ENCODE measurements at places on chromosomes 13 and 19. TPM values are rescaled to one million over a fixed set of nuclear protein-coding genes. Genes with fewer than 3 reads are reported as not detected.
A peak's percentile ranks its signal among the peaks of the same experiment; 100 is the strongest.

The TMEM59L gene
- 19.7 TPM for polyA plus RNA-seq

The FXYD3 gene
- polyA plus RNA-seq = 2.2 TPM

The PCDH8 gene
- 0.79 TPM for polyA plus RNA-seq

The WBP4 gene
- 15.7 TPM for polyA plus RNA-seq

- H3K4me1 ChIP-seq = no peaks in the 10 kb centered on the region
- no peaks in the 10 kb centered on the region for H3K27me3 ChIP-seq
- H3K27ac ChIP-seq = peak overlapping the region; percentile 52
- DNase-seq = peak; percentile 60
- H3K36me3 ChIP-seq = peaks cover 15% of the 10 kb centered on the region
- no peak overlapping the region for H3K4me3 ChIP-seq
Measured at GRCh38 chr19:44856421-44857083, 10.5 kb downstream of the NECTIN2 start.

DNA sequence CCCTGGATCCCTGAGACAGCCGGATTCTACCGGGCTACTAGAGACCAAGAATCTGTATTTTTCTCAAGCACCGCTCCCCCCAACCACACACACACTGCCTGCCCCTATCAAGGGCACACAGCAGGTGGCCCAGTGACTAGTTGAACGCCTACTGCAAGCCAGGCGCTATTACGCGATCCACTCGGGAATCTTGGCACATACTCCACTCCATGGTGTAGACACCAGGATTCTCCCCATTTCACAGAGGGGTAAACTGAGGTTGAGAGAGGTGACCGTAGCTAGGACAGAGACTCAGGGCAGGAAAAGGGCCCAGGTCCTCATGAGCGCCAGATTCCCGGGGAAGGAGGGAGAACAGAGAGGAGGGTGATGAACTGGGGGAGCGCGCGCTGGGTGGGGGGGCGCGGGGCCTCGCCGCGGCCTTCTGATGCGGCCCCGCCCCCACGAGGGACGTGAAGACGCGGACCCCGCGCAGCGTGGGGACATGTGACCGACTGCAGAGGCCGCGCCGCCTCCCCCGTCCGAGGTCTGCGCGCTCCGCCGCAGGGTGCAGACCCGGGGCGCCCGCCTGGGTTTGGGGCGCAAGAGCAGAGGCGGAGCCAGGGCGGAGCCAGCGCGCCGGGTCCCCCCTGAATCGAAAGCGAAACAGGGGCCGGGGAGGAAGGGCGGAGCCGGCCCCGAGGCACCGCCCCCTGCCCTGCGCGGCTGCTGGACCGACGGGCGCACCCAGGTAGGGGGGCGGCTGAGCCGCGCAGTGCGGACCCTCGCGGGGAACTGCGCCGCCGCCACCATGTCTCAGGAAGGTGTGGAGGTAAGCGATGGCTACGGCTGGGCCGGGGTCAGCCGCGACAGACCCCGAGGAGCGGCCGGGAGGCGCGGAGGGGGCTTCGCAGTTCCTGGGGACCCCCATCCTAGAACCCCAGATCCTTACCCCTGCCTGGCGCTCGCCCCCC is at the start of gene SHFL:
Gene SHFL, plus strand, starts transcription at position 677 of the 950 bp plus-strand sequence. Its CDS starts 111 bp downstream, at position 788.
- H3K36me3 ChIP-seq = peaks cover 16% of the 10 kb centered on the region
- H3K4me3 ChIP-seq = peak within 1 kb of the TSS; percentile 84
- H3K4me1 ChIP-seq = peaks cover 11% of the 10 kb centered on the region
- peaks cover 8% of the 10 kb centered on the region for H3K27me3 ChIP-seq
- H3K27ac ChIP-seq = peak within 1 kb of the TSS; percentile 81

DNA sequence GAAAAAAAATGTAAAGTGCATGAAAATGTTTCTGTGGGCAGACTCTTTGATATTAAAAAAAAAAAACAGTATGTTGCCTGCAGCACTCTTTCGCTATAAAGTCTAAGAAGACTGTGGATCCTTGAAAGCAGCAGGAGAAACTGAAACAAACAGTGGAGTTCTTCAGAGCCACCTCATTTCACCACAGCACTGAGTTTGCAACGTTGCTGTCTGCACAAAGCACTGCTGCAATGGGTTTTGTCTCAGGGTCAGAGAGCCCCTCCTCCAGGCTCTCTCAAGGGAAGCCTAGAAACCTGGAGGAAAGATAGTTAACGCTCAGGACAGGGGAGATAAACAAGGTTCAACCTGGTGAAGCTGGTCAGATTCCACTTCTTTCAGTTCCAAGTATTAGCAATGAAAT is 248.7 kb downstream of the EFNB2 start:
- H3K4me1 ChIP-seq = no peaks in the 10 kb centered on the region
- H3K4me3 ChIP-seq = no peak overlapping the region
- H3K27ac ChIP-seq = no peak overlapping the region
- no peak for DNase-seq
- H3K36me3 ChIP-seq = no peaks in the 10 kb centered on the region

- DNase-seq = peak; percentile 28
- no peak overlapping the region for H3K4me3 ChIP-seq
- H3K27me3 ChIP-seq = peaks cover 8% of the 10 kb centered on the region
- no peak overlapping the region for H3K27ac ChIP-seq
- no peaks in the 10 kb centered on the region for H3K36me3 ChIP-seq
Measured at GRCh38 chr13:99626461-99627082, 125.3 kb downstream of the TM9SF2 start.

DNA sequence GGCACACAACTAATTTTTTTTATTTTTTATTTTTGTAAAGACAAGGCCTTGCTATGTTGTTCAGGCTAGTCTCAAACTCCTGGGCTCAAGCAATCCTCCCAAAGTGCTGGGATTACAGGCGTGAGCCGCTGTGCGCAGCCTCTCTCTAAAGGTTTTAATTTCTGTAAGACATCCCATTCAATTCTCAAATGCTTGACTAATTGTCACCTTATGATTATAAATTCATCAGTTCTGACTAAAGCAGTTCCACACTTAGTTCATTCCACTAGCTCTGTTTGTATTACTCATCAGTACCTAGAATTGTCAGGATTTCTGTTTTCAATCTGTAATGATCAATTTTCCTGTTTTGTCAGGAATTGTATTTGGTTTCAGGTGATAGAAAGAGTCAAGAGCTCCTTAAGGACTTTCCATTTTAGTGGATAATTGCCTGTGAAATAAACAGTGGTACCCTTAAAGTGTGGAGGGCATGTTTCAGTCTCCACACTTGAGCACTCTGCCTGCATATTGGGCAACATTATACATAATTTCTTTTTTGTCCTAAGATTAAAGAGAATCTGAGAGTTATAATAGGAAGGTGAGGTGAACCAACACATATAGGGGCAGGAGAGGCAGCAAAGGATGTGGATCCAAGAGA is 27.6 kb downstream of the GPALPP1 start:
- H3K4me3 ChIP-seq = no peak overlapping the region
- no peak overlapping the region for H3K27ac ChIP-seq
- H3K4me1 ChIP-seq = no peaks in the 10 kb centered on the region
- H3K27me3 ChIP-seq = no peaks in the 10 kb centered on the region
- no peak for DNase-seq
- peaks cover 22% of the 10 kb centered on the region for H3K36me3 ChIP-seq

DNA sequence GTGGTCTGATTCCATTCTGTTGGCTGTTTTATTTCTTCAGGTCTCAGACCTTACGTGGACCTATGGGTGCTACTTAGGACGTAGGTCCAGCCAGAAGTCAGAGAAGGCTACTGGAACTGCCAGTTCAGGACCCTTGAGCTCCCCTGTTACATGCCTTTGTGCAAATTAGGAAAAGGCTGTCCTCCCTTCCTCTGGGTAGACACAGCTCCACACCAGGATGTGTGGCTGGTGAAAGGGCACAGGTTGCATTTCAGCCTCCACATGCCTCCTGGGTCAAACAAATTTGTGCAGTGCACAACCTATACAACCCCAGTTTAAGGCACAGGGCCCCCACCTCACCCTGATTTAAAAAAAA is 43.9 kb upstream of the MAP3K10 start:
- no peaks in the 10 kb centered on the region for H3K36me3 ChIP-seq
- DNase-seq = no peak
- H3K27me3 ChIP-seq = no peaks in the 10 kb centered on the region
- H3K4me1 ChIP-seq = no peaks in the 10 kb centered on the region

- H3K4me1 ChIP-seq = no peaks in the 10 kb centered on the region
- DNase-seq = no peak
- H3K27me3 ChIP-seq = no peaks in the 10 kb centered on the region
Measured at GRCh38 chr13:24910502-24911132, 146.6 kb downstream of the RNF17 start.

DNA sequence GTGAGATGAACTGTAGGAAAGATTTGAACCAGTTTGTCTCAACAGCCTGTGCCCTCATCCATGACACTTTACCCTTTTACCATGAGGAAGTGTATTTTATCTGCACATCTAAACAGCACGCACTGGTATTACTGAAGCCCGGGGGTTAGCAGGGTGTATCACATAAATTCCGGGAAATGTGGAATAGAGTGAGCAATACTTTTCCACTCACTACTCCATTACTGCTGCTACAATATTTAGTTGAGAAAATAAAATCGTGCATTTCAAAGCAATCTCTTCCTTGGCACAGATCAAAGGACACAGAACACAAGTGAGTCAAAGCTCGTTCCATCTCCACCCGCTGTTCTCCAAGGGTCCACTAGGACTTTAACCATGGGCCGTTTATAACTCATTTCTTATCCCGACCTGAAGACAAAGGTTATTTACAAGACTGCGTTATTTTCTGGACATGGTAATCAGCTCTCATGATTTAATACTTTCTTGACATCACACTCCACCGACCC is 35.2 kb downstream of the STK24 start:
- peak; percentile 68 for DNase-seq
- peaks cover 56% of the 10 kb centered on the region for H3K4me1 ChIP-seq
- H3K27me3 ChIP-seq = no peaks in the 10 kb centered on the region
- H3K36me3 ChIP-seq = no peaks in the 10 kb centered on the region

DNA sequence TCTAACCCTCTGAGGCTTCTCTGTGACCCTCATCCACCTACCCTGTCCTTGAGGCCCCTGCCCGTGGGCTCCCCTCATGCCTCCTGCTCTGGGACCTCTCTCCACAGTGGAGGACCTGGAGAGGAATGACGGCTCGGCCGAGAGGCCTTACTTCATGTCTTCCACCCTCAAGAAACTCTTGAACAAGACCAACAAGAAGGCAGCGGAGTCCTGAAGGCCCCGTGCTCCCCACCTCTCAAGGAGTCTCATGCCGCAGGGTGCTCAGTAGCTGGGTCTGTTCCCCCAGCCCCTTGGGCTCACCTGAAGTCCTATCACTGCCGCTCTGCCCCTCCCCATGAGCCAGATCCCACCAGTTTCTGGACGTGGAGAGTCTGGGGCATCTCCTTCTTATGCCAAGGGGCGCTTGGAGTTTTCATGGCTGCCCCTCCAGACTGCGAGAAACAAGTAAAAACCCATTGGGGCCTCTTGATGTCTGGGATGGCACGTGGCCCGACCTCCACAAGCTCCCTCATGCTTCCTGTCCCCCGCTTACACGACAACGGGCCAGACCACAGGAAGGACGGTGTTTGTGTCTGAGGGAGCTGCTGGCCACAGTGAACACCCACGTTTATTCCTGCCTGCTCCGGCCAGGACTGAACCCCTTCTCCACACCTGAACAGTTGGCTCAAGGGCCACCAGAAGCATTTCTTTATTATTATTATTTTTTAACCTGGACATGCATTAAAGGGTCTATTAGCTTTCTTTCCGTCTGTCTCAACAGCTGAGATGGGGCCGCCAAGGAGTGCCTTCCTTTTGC is 10.8 kb upstream of the ILF3 start:
- no peak overlapping the region for H3K4me3 ChIP-seq
- H3K4me1 ChIP-seq = peaks cover 37% of the 10 kb centered on the region
- H3K36me3 ChIP-seq = peaks cover 46% of the 10 kb centered on the region
- DNase-seq = peak; percentile 54
- peak overlapping the region; percentile 91 for H3K27ac ChIP-seq

- no peaks in the 10 kb centered on the region for H3K36me3 ChIP-seq
- DNase-seq = no peak
- no peaks in the 10 kb centered on the region for H3K27me3 ChIP-seq
- H3K4me1 ChIP-seq = peaks cover 9% of the 10 kb centered on the region
Measured at GRCh38 chr19:52789440-52789839, 2.8 kb upstream of the ZNF600 start.

DNA sequence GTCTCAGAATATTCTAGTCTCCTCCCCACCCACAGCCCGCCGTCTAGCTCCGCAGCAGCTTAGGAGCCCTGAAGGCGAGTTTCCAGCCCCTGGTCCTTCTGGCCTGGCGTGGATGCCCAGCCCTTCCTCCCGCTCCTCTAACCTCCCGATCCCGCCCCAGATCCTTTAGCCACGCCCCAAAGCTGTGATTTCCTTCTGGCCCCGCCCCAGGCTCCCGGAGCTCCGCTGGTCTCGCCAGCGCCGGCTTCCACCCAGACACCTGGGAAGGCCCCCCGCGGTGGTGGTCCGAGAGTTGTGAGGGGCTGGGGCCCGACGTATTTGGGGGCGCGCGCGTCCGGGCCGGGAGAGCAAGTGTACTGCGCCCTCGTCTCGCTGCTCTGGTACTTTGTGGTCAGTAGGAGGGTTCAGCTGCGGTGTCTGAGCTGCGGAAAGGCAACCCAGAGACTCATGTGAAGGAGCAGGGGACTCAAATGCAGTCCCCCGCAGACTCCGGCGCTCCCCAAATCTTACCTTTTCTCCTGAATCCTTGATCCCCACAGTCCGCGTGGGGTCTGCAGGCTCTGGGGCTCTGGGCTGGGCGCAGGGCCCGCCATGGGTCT is at the start of gene CGB7:
Gene CGB7, minus strand, starts transcription at position 114 of the 599 bp plus-strand sequence. CDS start 2,374 bp downstream, outside the sequence.
- peak within 1 kb of the TSS; percentile 51 for H3K4me3 ChIP-seq
- H3K36me3 ChIP-seq = no peaks in the 10 kb centered on the region
- H3K27ac ChIP-seq = no peak within 1 kb of the TSS
- peaks cover 22% of the 10 kb centered on the region for H3K4me1 ChIP-seq
- peak; percentile 47 for DNase-seq

- H3K36me3 ChIP-seq = no peaks in the 10 kb centered on the region
- H3K27me3 ChIP-seq = no peaks in the 10 kb centered on the region
- no peak for DNase-seq
- H3K4me3 ChIP-seq = no peak overlapping the region
- no peaks in the 10 kb centered on the region for H3K4me1 ChIP-seq
Measured at GRCh38 chr19:39212375-39212742, 8.3 kb upstream of the SYCN start.

GRCh38 chr13:36323951-36324566 is 22.1 kb downstream of the SPART start:
- H3K27ac ChIP-seq = no peak overlapping the region
- H3K4me1 ChIP-seq = no peaks in the 10 kb centered on the region
- no peak overlapping the region for H3K4me3 ChIP-seq
- no peaks in the 10 kb centered on the region for H3K27me3 ChIP-seq
- DNase-seq = no peak
- peaks cover 27% of the 10 kb centered on the region for H3K36me3 ChIP-seq

- no peaks in the 10 kb centered on the region for H3K36me3 ChIP-seq
- no peaks in the 10 kb centered on the region for H3K27me3 ChIP-seq
- no peaks in the 10 kb centered on the region for H3K4me1 ChIP-seq
- H3K4me3 ChIP-seq = no peak overlapping the region
- DNase-seq = no peak
Measured at GRCh38 chr13:34515201-34515600, 426.9 kb upstream of the NBEA start.

DNA sequence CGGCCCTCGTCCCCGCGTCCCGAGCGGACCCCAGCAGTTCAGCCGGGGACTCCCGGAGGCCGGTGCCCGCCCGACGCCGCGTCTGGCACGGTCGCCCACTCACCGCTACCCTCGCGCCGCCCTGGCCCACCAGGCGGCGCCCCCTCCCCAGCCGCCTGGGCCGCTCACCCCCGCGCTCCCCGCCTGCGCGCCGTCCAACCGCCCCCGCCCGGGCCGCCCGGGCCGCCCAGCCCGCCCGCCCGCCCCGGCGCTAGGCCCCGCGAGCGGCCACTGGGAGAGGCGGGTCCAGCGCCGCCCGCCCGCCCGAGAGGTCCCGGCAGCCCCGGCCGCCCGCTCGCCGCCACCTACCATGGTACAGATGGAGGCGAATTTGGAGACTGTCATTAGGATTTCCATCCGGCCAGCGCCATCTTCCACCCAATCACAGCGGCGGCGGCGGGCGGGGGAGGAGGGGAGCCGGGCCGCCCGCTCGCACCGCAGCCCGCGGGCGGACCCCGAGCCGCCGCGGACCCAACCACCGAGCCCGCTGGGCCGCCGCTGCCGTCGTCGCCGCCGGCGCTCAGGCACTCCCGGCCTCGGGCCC is at the start of gene USP12:
Gene USP12, minus strand, starts transcription at position 568 of the 583 bp plus-strand sequence. Its CDS starts 172 bp downstream, at position 396.
- no peaks in the 10 kb centered on the region for H3K36me3 ChIP-seq
- peak; percentile 61 for DNase-seq
- H3K4me1 ChIP-seq = peaks cover 18% of the 10 kb centered on the region
- peak within 1 kb of the TSS; percentile 75 for H3K4me3 ChIP-seq

Data from muscle of leg (tissue), 16 donors.